Skeletal muscle cell (primary cell): ENCODE measurements at places on chromosomes 7 and 10.

- DNase-seq = no peak
These were observed 89.0 kb upstream of the FGFR2 start for GRCh38 chr10:121687095-121687813.

GRCh38 chr10:67257018-67257417 lies 331.2 kb downstream of the LRRTM3 start:
- DNase-seq = no peak

DNA sequence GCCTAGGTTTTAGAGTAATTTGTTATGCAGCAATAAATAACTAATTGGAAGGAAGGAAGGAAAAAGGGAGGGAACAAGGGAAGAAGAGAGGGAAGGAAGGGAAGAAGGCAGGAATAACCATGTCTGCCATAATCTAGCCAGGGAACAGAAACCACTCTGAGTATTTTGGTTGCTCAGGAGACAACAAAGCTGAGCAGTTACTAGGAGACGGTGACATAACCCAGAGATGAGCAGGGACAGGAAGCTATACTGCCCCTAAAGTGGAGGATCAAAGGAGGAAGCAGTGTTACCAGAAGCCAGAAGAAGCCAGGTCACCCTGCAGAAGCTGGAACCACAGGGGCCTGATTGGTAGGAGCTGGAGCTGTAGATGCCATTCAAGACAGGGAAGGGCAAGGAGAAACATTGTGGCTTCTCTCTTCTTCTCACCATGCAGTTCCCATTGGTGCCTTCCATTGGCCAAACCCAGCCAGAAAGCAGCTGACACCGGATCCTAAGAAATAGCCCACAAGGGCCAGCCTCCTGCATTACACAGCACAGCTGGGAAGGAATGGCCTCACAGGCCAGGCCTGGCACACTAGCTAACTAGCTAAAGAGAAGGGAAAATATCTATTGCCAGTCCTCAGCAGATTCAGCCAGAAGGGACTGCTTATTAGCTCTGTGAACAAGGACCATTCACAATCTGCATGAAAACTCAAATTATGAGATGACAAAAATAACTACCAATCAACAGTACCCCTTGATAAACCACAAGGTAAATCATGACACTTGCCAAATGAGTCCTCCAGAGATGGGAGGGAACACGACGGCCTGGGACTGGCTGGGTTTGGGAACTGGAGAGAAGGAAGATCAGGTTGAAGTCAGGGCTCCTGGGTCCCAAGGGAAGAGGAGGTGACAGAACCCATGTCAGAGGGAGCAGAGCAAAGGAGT lies 184.5 kb upstream of the NFE2L3 start:
- DNase-seq = no peak

DNA sequence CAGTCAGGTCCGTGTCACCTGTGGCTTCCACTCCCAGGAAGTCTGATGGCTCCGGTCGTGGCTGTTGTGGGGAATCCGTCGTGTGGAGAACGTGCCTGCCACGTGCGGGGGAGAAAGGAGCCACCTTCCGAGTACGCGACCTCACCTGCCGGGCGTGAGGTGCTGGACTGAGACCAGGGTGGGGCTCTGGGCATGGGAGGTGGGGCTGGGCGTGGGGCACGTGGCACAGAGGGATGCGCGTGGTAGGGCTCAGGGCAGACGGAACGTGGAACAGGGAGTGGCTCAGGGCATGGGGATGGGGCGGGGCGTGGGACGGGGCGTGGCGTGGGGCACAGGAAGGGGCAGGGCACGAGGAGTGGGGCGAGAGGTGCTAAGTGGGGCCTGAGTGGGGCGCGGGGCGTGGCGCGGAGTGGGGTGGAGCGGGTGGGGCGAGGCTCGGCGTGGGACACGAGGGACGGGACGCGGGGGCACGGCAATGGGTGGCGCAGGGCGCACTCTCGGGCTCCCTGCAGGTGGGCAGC lies 64.8 kb downstream of the C10orf143 start:
- no peak for DNase-seq

- peak; percentile 39 for DNase-seq
These were observed at the start of gene PRKG1 for GRCh38 chr10:51074238-51075028. Gene PRKG1 (plus strand): TSS chr10:51074487.

- no peak for DNase-seq
These were observed 551.2 kb downstream of the GALNT17 start for GRCh38 chr7:71682841-71683781.

DNA sequence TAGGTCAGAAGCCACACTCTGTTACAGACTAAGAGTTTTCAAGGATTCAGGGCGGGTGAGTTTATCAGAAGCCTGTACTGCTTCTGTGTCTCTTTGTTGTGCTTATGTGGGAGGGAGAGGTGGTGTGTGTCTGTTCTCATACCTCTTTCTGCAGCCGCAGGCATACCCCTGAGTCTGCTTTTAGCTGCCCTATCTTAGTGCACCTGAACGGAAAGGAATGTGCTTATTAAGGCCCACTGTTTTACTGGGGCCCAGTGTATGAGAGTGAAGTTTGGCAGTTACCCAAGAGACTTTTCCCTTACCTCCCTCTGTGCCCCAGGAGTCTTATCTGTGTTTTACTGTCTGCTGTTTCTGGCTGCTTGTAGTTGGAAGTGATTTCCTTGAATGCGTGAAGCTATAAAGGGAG lies 104.3 kb downstream of the TYW1 start:
- DNase-seq = no peak

DNA sequence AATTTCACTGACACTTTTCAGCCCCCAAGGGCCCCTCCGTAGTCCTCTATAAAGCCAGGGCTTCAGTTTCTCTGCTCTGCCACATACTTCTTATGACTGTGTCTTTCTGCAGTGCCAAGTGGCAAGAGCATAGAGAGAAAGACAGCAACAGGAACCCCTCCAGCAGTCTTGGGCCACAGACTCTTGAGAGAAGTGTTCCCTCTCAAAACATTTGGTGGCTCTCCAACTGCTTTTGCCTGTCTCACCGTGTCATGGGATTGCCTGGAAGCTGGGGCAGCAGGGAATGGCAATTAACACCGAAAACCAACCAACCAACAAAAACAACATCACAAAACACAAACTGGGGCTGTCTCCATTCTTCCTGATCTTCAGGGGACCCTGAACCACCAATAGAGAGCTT lies 73.8 kb upstream of the ELN start:
- no peak for DNase-seq
